Activated CD8-positive, alpha-beta T cell treated with anti-CD3 and anti-CD28 coated beads, Interleukin-2, amount 10 ng/mL, durations not matched to agents 7 days and 5 days (primary cell): ENCODE measurements at places on chromosomes 3 and 15. TPM values are rescaled to one million over a fixed set of nuclear protein-coding genes. Genes with fewer than 3 reads are reported as not detected.

VEPH1 gene
- total RNA-seq = not detected

KLHL18 gene
- total RNA-seq = 32.5 TPM

PRTG gene
- total RNA-seq = not detected

ALDH1A3 gene
- not detected for total RNA-seq

SYNPR gene
- not detected for total RNA-seq

RETNLB gene
- total RNA-seq = not detected

BTD gene
- 7.1 TPM for total RNA-seq

LYSMD2 gene
- 21.9 TPM for total RNA-seq

ISLR gene
- not detected for total RNA-seq

TMCC1 gene
- total RNA-seq = 15.9 TPM

SLC51A gene
- total RNA-seq = not detected

SPESP1 gene
- total RNA-seq = not detected

CNTN4 gene
- not detected for total RNA-seq

PLOD2 gene
- total RNA-seq = 0.40 TPM

TRIM71 gene
- not detected for total RNA-seq

PKM gene
- 1,311 TPM for total RNA-seq

CD200 gene
- total RNA-seq = 1.4 TPM

NCKIPSD gene
- total RNA-seq = 56.5 TPM

LDHAL6B gene
- not detected for total RNA-seq

ZNF80 gene
- 0.89 TPM for total RNA-seq

SMARCC1 gene
- total RNA-seq = 76.4 TPM

RAB43 gene
- 56.0 TPM for total RNA-seq

GPR27 gene
- 0.37 TPM for total RNA-seq

FURIN gene
- total RNA-seq = 86.0 TPM

TATDN2 gene
- 57.0 TPM for total RNA-seq
